Amniotic stem cell (primary cell): ENCODE measurements at places on chromosomes 11 and 22.

DNA sequence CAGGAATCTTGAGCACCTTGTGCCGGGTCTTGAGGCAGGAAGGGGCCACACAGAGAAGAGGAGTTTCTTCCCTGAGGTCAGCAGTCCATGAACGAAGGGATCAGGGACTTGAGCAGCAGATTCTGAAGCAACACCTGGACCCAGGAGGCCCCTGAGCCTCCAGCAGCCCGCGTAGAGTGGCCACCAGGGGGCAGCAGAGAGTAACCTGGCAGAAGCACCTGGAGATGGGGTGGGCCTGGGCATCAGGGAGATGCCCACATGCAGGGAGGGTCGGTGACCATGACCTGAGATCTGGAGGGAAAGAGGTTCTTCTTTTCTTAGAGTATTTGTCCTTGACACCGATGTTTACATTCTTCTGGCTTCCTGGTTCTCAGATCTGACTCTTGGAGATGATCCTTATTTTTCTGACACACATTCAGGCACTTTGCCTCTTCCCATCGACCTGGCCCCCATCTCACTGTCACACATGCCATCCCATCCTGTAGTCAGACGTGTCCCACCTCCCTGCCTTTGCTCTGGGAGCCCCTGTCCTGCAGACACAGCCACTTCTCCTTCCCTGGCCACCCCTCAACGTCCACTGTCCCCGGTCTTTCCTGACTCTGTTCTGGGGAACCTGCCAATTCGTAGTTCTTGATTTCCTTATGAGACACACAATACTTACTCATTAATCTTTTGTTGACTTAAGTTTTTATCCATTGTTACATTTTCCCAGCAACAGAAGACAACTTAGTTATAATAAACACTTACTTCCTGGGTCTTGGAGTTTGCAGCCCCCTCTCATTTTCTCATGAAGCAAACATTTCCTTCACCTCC is 66.5 kb downstream of the GGTLC2 start:
- no peak for DNase-seq

- no peak for DNase-seq
Measured at GRCh38 chr11:124276081-124276480, 19.9 kb downstream of the OR8G5 start.

- no peak for DNase-seq
Measured at GRCh38 chr11:8692417-8692816, 9.8 kb downstream of the RPL27A start.

GRCh38 chr11:23473782-23474181 is 613.5 kb upstream of the CCDC179 start:
- DNase-seq = no peak

DNA sequence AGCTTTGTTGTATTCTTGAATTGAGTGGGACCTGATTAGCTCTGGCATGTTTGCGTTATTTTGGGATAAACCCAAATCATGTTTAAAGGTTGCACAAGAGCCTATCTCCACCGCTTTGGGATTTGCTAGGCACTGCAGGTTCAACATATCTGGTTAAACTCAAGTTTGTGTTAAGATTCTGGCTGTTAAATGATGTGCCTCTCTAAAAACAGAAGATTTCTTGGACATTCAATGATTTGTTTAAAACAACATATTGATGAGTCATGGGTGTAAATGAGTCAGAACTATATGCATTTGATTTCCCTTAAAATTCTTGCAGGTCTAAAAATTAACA is 67.4 kb downstream of the AMOTL1 start:
- no peak for DNase-seq

DNA sequence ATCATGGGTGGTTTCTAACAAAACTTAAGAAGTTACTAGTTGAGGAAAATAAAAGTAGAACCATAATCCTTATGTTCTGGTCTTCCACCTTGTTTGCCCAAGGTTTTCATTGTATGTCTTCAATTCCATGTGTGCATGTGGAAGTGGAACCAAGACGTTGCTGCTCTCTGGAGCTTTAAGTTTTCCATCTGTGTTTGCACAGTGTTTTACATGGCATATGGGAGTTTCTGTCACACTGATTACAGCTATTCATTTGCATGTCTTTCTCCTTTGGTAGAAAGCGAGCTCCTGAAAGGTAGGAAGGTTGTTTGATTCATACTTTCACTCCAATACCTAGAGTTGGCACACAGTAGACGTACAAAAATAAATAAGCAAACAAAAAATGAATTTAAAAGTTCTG is 112.6 kb upstream of the LUZP2 start:
- DNase-seq = no peak

DNA sequence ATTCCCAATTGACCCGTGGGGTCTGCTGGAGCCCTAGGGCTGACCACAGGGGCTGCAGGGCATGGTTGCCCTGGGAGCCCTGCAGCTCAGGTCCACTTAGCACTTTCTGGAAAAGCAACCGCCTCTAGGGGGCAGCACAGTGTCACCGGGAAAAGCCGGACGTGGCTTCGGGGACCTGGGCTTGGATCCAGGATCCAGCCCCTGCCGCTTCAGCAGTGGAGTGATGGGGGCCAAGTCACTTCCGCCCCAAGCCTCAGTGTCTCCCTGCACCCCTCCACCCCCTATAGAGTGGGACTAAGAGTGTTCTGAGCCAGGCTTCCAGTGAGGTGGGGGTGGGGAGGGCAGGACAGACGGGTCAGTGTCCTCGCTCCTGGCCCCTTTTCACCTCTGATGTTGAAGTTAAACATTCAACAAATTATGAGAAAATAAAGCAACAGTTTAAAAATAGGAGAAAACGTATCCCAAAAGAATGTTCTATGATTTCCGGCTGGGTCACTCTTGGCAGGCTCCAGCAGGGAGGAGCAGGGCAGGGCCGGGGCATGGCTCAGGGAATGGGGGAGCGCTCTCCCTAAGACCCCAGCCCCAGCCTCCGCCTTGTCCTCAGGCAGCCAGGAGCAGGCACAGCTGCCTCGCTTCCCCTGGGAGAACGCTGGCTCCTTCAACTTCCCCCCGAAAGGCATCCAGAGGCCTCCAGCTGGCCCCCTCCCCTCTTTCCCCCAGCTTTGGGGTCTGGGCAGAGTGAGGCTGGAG is 96.5 kb upstream of the FGF3 start:
- peak; percentile 49 for DNase-seq

- no peak for DNase-seq
Measured at GRCh38 chr11:55572548-55572947, 620 bp downstream of the OR4C16 start.

- DNase-seq = peak; percentile 46
Measured at GRCh38 chr11:61362542-61362875, 335 bp downstream of the TMEM138 start.

DNA sequence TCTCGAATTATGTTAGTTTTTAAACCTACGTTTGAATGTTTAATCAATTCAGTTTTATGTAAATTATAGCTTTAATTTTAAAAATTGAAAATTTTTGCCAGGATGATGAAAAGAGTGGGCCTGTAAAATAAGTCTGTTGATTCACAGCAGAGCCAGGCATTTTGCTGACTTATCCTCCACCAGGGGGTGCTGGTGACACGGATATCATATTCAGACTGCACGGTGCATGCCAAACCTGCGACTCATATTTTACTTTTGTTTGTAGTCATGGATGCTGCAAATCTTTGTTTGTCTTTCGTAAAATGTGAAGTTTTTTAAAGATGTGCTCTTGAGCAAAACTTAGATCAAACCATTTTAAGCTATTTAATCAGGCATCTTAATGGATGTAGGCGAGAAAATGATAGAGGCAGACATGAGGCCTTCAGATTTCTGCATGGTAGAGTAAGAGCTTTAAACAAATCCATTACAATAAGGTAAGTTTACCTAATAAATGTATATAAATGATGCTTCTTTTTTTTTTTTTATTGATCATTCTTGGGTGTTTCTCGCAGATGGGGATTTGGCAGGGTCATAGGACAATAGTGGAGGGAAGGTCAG is 3.6 kb upstream of the OR8B3 start:
- peak; percentile 72 for DNase-seq

- DNase-seq = no peak
Measured at GRCh38 chr11:70713988-70714665, 315.8 kb downstream of the CTTN start.

- peak; percentile 50 for DNase-seq
Measured at GRCh38 chr11:65134240-65134951, at the start of gene SYVN1. Gene SYVN1, minus strand, starts transcription at chr11:65134519. Its CDS starts 918 bp downstream, at chr11:65133601.

DNA sequence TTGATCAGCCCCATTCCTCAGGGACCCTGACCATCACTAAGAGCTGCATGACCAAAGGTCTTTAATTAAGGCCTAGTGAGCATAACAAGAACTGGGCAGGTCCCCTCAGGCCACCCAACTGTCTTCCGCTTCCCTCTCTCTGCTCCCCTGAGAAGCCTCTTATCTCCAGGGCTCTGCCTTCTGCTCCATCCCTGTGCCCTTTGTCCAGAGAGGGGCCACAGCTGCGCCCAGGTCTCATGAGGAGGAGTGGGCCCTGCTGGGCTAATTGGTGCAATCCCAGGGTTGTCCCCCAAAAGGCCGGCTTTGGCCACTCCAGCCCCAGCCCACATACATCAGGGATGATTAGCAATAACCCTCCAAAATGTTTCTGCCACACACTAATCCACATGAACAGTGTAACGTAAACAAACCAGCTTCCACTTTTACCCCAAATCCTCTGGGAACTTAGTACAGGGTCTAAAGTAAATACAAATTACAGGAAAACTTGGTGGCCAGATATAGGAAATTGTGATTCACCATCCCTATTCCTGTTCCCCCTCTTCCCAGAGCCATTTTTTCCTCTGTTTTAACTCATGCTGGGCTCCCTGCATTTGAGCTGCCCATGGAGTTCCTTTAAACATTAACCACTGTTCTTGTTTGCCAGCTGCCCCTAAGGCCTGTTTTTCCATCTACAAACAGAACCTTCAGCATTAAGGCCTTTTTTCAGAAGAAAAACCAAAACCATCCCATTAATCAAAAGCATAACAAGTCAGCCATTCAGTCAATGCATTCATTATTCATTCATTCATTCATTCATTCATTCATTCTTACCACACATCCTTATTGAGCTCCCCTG is 34.6 kb upstream of the CAVIN3 start:
- no peak for DNase-seq

DNA sequence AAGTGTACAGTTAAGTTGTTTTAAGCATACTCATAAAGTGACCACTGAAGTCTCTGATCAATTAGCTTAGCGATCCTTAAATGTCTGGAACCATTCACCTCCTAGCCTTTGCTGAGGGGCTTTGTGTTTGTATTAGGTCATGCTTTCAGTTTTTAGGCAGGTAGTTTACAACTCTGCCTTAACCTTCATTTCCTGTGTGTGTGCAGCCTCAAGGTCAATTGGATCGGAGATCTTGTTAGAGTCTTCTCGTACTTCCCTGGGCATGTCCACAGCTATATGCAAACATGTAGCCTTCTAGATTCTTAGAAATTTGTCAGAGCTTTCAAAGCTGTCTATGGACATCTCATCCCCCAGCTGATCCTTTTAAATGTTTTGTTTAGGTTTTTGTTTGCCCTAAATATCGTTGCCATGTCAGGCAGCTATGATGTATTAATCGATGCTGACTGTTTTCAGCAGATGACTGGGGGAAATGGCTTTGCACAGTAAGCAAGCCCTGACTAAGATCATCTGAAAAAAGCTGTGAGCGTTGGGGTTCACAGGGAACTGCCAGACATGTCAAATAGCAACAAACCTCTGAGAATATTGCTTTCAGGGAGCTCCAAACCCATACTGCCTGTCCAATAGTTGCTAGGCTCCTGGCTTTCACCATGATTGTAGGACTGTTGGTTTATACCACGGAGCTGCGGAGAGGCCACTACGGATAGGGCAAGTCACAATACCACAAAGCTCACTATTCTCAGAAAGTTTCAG is 45.6 kb downstream of the GLYAT start:
- DNase-seq = no peak

GRCh38 chr11:101478587-101479369 is 105.0 kb downstream of the TRPC6 start:
- no peak for DNase-seq

GRCh38 chr22:22565981-22566380 is 6.9 kb upstream of the PRAME start:
- DNase-seq = no peak

DNA sequence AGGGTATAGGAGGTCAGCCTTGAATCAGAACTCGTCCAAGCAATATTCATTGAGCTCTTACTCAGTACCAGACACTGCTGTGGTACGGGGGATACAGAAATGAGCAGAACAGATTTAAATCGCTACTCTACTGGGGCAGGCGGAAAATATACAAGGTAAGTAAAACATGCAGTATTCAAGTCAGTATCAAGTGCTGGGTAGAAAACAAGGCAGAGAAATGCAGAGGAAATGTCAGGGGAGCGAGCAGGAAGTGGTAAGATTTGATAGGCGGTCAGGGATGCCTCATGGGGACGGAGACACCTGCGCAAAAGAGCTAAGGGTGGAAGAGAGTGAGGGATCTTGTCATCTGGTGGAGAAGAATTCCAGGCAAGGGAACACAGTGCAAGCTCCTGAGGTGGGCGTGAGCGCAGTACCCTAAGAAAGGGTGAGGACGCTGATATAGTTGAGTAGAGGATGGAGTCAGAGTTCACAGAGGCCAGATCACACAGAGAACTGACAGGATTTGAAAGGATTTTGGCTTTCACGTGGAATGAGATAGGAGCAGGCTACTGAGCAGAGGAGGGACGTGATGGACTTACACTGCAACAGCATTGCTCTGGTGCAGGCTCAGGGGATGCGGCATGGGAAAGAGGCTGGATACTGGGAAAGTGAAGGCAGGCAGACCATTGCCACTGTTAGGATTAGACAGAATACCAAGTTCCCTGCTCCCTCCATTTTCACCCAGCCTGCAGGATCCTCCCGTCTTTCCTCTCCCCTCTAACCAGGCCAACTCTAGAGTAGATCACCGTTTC is 35.8 kb downstream of the SC5D start:
- no peak for DNase-seq

DNA sequence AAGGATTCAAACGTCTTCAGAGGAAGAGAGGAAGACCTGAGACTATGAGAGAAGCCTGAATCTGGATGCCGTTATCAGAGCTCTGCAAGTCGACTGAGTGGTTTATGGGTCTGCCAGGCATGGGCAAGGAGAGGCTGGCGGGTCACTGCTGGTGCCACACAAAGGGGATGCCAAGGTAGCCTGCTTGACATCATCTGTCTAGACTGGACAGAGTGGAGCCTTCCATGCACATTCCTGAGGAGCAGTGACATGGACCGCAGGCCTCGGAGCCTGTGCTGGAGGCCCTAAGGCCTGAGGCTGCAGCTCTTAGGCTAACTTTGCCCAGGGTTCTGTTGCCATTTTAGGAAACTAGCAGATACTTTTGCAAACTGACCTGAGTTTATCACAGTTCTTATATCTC is 127.4 kb downstream of the WT1 start:
- DNase-seq = no peak

GRCh38 chr11:27052668-27053067 is 12.1 kb downstream of the BBOX1 start:
- no peak for DNase-seq

- DNase-seq = no peak
Measured at GRCh38 chr11:15468466-15468865, 353.7 kb downstream of the INSC start.

- no peak for DNase-seq
Measured at GRCh38 chr22:19571207-19571795, 47.1 kb upstream of the CLDN5 start.

DNA sequence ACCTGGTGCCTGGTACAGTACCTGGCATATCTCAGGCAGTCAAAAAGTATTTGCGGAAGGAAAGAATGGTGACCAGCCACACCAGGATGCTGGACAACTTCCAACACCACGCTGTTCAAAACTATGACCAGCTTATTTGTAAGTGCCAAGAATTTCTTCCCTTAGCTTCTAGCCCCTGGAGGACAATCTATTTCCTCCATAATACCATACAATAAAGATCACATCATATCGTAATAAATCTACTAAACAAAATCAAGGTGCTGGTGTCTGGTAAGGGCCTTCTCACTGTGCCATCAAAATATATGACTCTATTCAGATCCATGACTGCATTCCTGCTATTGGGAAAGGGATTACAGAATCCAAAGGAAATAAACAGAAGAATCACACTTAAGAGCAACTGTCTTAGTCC is 51.5 kb downstream of the ALG9 start:
- DNase-seq = no peak
